CD4-positive, alpha-beta memory T cell (primary cell): ENCODE measurements at places on chromosomes 6 and 20.

DNA sequence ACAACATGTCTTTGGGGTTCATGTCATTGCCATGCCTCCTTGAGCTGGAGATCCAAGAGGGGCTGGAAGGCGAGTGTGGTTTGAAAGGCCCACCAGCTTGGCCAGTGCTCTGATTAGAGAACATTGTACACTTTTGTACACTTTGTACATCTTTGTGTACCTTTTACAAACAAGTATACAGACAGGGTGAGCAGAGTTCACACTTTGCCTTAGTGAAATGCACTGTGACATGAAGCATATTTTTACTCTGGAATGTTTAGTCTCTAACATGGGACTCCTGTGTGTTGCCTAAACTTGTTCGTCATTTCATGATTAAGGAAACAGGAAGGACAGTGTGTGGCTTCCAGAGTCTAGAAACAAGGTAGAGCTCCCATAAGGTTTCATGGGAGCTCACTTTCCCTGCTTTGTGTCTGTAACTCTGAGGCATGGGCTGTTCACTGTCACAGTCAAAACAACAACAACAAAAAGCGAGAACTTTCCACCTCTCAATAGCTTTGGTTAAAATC lies 225.8 kb upstream of the SOX4 start:
- DNase-seq, result no peak

GRCh38 chr20:38337561-38338140 lies 8.6 kb upstream of the LBP start:
- DNase-seq, result no peak

GRCh38 chr20:56460459-56460858 lies 8.0 kb upstream of the RTF2 start:
- peak; percentile 88 for DNase-seq

- DNase-seq, result no peak
These were observed 106.3 kb downstream of the STXBP5 start for GRCh38 chr6:147310521-147310920.

DNA sequence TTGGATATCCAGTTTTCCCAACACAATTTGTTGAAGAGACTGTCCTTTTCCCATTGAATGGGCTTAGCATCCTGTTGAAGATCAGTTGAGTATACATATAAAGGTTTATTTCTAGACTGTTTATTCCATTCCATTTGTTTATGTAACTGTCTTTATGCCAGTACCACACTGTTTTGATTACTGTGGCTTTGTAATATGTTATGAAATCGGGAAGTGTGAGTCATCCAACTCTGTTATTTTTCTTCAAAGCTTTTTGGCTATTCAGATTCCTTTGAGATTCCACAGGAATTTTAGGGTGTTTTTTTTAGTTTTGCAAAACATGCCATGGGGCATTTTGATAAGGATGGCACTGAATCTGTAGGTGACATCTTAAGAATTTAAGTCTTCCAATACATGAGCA lies 188.3 kb downstream of the BMP7 start:
- DNase-seq, result no peak

DNA sequence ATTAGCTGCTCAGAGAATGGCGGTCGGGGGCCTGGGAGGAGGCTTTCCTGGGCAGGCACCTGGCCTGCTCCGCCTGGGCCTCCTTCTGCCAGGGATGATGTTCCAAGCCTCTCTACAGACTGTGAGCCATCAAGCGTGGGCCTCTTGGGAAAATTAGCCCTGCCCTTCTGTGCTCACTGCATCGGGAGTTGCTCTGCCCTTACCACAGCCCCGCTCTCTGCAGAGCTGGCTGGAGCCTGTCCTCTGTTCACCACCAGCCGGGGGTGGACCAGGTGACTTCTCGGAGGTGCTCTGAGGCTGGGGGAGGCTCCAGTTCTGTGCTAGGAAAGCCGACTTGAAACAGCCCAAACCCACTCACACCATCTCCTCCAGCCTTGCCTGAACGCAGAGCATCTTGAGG lies 24.2 kb downstream of the MDGA1 start:
- no peak for DNase-seq

DNA sequence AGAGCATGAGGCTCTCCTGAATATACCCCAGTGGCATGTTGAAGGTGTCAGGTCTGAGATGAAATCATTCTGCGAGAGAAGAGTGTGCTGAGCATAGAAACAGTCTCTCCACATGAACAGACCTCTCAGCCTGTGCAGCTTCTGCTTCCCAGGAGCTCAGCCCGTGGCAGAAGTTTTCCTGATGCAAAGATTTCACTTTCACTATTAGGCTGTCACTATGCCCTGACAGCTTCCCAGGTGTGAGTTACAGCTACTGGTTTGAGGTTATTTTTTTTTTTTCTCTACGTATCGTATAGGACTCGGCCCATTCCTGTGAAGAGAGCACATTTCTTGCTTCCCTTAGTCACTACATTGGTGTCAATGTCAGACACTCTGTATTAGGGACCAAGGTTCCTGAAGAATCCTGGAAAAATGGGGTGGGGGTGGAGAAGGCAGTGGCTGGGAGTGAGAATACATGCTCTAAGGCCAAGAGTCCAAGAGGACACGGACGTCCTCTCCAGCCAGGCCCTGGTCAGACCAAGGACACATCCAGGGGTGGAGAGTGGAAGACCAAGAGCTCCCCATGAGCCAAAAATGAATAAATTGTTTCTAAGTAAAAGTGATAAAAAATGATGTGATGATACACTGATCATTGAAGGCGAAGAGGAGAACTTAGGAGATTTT lies 121.2 kb upstream of the AKAP12 start:
- DNase-seq, result no peak

GRCh38 chr6:9428421-9429172 lies 986.3 kb downstream of the TFAP2A start:
- DNase-seq, result no peak

- DNase-seq, result peak; percentile 55
These were observed 3.8 kb downstream of the MTCL3 start for GRCh38 chr6:127515234-127515793.

DNA sequence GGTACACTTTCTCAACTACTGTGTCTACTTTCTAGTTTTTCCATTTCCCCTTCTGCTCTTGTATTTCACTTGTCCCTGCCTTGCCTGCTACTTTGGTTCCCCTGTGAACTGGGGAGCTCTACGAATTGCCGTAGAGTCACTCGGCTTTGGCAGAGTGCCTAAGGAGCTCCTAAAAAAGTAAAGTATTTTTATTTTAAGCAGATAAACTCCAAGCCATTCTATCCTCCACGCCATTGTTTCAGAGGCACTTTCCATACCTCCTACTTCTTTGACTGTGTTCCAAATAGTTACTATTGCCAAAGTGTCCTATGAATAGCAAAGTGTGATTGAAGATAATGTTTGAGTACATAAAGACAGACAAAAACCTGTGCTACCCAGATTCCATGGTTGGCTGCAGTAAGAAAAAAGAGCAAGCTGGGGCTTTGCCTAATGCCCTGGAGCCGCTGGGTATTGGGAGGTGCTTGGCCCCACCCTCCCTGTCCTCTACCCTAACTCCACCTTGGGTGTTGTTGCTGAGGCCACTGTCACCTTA lies 5.1 kb upstream of the MBOAT1 start:
- no peak for DNase-seq

- DNase-seq, result no peak
These were observed 98.4 kb downstream of the SYCP2 start for GRCh38 chr20:59835057-59835447.

DNA sequence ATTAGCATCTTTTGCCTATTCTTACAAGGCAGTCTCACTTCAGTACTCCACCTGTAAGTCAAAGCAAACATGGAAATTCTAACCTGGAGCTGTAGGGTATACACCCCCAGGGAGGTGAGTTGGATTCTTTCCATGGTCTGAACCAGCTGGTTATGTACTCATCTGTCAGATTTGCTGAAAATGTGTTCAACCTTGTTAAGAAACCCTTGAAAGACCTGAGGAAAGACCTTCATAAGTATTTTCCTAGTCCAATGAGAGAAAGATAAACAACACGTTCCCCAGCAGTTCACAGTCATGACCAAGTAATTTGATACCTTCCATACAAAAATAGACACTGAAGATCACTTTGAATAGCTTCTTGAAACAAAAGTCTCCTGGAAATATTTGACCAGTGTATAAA lies 42.5 kb downstream of the ID4 start:
- no peak for DNase-seq

DNA sequence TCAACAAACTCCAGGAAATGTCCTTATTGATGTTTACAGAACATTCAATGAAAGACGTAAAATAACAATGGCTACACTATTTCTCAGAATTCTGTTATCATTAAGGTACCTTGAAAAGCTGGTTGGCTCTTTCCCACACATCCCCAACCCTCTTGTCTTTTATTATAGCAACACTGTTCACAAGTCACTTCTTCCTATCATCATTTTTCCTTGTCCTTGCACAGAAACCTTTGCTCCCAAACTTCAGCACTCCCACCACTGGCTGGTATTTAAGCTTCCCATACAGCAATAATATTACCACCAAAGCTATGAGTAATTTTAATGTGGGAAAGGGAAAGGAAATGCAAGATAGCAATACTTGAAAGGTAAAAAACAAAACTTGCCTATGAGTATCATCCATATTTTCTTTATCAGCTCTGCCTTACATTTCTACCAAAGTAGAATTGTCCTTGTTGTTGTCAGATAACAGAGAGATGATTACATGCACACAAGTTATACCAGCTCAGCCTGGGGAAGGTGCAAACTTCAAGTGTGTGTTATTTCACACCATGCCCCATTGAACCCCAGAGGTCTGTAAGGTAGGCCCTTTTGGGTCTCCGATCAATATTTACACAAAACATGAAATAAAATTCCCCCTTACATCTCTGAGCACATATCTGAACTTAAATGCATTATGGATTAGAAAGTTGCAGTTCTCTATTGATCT lies 32.2 kb downstream of the ARHGAP18 start:
- no peak for DNase-seq

GRCh38 chr6:53922539-53922981 lies 127.8 kb downstream of the LRRC1 start:
- DNase-seq, result no peak

DNA sequence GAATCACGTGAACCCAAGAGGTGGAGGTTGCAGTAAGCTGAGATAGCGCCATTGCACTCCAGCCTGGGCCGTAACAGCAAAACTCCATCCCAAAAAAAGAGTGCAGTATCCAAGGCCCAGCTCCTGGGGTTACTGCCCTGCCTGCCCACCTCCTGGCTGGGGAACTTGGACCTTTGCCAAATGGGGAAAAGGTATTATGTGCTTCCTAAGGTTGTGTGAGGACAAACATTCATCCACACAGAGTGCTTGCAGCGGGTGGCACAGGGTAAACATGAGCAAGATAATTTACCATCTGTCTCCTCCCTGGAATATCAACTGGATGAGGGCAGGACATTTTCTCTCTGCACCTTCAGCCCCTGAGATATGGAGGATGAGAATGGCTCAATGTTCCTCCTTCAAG lies 94.9 kb upstream of the POPDC3 start:
- no peak for DNase-seq

DNA sequence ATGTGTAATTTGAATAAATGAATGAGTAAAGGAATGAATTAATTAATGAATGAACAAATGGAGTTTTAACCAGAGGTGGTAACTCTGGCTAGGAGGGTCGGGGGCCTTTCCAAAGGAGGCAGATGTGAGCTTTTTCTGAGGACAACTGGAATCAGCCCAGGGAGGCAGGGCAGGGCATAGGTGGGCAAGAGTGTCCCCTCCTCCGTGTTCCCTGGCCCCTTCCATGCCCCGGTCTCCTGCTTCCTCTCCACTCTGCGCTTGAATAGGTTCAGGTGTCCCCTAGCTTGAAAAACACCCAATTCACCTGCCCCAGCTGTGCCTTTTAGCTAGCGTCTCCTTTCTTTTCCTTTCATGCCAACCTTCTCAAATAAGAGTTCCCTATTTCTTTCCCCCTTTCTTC lies 473.1 kb downstream of the CDH26 start:
- no peak for DNase-seq

DNA sequence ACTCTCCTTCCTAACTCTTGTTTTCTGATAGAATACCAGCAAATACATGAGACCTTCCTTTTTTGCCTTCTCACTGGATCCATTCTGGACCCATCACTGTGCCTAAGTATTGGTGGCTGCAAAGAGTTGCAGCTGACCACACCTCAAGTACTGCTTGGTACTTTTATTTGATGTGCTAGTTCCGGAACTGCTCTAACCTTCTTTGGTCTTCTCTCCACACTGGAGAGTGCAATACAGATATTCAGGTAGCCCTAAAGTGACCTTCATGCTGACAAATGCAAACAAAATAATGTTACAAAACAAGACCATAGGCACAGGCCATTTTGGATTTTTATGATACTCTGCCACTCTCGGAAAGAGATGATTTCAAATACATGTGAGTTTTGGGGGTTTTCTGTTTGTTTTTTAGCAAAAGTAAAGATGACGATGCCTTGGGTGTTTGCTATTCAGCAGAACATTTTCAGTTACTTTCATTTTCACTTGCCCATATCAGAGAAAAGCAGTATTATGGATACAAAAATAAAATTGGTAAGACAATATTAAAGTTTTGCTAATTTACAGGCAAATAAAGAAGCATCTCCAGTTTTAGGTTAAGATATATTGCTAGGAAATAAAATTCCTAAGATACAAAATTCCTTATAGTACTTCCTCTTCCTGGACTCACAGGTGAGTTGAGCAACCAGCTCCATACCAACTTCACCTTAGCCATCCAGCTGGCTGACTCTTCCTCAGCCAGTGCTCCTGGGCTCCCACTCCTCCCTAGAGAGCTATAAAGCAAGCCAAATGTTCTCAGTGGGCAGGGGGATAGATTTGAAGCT lies 42.0 kb downstream of the PTPRK start:
- no peak for DNase-seq

- DNase-seq, result no peak
These were observed 6.3 kb upstream of the LYRM2 start for GRCh38 chr6:89644864-89645263.

GRCh38 chr20:42895020-42895419 lies 294.7 kb downstream of the PTPRT start:
- DNase-seq, result no peak

GRCh38 chr6:114707081-114707620 lies 364.3 kb upstream of the HS3ST5 start:
- no peak for DNase-seq

DNA sequence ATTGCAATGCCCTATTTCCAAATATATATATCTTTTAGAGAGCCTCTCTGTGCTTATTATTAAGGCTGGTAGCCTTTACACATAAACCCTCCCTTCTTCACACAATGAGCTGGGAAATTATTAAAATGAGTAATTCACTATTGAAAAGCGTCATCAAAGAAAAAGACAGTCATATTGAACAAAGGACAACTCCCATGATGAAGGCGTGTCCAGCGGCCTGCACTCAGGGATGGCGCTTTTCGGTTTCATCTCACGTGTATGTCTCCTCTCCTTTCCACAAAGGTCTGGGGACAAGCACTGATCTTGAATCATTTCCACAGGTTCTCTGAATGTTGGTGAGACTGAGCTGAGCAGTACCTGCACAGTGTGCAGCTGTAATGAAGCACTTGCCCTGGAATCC lies 3.5 kb downstream of the SERPINB9 start:
- no peak for DNase-seq

- no peak for DNase-seq
These were observed 228.1 kb upstream of the CST7 start for GRCh38 chr20:24720957-24721356.

- no peak for DNase-seq
These were observed 36.9 kb upstream of the SUMO4 start for GRCh38 chr6:149363154-149363553.
